Right cardiac atrium (tissue), 5 donors: ENCODE measurements at places on chromosomes 3 and 15. TPM values are rescaled to one million over a fixed set of nuclear protein-coding genes. Genes with fewer than 3 reads are reported as not detected.

The TMEM108 gene
- 20.3 TPM for total RNA-seq

The FBXL22 gene
- total RNA-seq: 18.3 TPM

The GOLGA8G gene
- not detected for total RNA-seq

DNA sequence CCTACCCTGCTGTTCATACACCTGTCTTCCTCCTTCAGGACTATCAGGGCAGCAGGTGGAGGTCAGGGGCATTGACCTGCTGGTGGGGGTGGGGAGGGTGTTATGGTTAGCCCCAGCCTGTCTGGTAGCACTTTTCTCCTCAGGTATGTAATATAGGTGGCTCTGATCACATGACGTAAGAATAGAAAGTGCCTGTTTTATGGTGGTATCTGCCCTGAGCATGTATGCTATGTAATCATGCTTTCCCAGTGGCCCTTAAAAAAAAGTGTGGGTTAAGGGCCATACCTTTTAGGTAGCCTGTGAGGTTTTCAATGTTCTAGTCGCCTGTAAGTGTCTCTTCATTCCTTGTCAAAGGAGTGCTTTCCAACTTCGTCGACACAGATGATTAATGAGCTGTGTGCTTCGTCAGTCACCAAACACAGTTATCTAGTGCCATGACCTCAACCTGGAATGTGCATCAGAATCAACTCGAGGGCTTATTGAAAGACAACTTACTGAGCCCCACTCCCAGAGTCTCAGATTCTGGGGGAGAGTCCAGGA, 86.3 kb downstream of the KLHL25 start:
- no peak for DNase-seq

- DNase-seq: peak; percentile 93
Measured at GRCh38 chr3:37855363-37855970, 6.2 kb upstream of the CTDSPL start.

DNA sequence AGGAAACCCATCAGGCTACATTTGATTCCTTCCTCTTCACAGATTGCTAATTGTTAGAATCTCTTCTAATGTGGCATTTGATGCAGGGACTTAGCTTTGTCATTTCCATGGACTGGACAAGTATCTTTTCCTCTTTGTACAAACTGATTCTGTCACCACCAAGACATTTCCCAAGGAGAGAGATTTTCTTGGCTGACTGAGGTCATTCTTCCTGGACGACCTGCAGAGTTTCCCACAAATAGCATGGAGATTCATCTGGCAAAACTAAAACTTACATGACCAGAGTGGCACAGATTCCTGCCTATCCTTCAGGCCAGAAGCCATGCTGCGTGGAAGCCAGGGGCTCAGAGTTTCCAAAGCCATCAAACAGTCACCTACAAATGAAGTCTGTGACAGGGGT, 269.2 kb upstream of the LRTM1 start:
- no peak for DNase-seq

GRCh38 chr3:189094539-189094938, 77.2 kb upstream of the TPRG1 start:
- DNase-seq: no peak

The CELF6 gene
- 0.42 TPM for total RNA-seq

The RAB6B gene
- total RNA-seq: 27.2 TPM

The ELL3 gene
- total RNA-seq: 1.6 TPM

The SLC7A14 gene
- total RNA-seq: not detected

The KNG1 gene
- 0.37 TPM for total RNA-seq

- no peak for DNase-seq
Measured at GRCh38 chr15:79399606-79400005, 32.5 kb upstream of the MINAR1 start.

The UBXN7 gene
- 34.8 TPM for total RNA-seq

GRCh38 chr3:51311055-51311454, 74.0 kb upstream of the MANF start:
- no peak for DNase-seq

DNA sequence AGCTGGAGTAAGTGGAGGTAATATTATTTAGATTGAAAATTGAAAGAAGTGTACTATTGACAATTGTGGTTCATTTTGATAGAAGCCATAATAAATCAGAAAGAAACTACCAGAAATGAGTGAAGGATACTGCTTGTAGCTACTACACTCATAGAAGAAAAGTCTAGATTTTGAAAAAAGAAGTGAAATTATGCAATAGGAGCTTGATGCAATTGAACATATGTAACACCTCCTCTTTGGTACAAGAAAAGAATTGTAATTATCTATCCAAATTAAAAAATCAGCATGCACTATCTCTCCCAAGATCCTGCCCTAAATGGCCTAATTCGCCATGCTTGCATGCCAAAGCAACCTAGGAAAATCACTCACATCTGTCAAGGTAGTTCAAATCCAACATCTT, 51.1 kb upstream of the CD200R1L start:
- no peak for DNase-seq

- no peak for DNase-seq
Measured at GRCh38 chr3:25454005-25454927, 26.2 kb downstream of the RARB start.

DNA sequence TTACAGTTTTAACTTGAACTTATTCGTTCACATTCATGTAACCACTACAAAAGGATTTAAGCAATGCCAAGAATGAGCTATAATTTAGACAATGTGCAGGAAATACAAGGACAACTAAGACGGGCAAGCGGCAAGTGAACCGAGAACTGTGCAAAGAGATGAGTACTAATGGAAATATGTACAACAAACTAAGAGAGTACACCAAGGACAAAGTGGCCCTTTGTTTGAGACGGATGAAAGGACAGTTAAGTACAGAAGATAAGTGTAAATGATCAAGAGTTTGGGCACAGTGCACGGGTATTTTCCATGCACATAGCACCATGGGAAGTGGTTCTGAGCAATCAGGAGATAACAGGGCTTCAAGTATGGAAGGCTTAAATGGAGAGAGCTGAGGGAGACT, 281.7 kb downstream of the ROBO2 start:
- no peak for DNase-seq
